ENCODE measurements at places on chromosomes 4 and X.
A peak's percentile ranks its signal among the peaks of the same experiment; 100 is the strongest.

- no peak for DNase-seq
Measured at GRCh38 chrX:27715610-27716009, 92.2 kb upstream of the MAGEB10 start.

DNA sequence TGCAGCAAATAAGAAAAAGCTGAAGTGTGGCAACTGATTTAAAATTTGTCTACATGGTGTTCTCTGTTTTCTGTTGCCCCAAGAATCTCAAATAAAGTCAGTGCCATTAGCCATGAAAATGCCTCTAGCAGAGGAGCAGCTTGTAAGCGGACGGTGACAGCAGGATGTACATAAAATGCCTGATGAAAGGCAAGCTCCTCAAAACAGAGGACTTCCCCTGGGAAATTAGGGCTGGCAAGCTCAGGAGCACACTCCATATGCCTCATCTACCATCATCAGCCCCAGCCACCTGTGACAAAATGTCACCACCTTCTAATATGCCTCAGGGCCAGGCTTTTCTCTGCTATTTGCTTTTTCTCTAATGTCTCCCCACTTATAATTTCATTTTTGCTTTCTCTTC, 54.5 kb downstream of the ASB9 start:
- no peak for DNase-seq

GRCh38 chrX:356385-357034, 30.2 kb downstream of the PPP2R3B start:
- no peak for DNase-seq

DNA sequence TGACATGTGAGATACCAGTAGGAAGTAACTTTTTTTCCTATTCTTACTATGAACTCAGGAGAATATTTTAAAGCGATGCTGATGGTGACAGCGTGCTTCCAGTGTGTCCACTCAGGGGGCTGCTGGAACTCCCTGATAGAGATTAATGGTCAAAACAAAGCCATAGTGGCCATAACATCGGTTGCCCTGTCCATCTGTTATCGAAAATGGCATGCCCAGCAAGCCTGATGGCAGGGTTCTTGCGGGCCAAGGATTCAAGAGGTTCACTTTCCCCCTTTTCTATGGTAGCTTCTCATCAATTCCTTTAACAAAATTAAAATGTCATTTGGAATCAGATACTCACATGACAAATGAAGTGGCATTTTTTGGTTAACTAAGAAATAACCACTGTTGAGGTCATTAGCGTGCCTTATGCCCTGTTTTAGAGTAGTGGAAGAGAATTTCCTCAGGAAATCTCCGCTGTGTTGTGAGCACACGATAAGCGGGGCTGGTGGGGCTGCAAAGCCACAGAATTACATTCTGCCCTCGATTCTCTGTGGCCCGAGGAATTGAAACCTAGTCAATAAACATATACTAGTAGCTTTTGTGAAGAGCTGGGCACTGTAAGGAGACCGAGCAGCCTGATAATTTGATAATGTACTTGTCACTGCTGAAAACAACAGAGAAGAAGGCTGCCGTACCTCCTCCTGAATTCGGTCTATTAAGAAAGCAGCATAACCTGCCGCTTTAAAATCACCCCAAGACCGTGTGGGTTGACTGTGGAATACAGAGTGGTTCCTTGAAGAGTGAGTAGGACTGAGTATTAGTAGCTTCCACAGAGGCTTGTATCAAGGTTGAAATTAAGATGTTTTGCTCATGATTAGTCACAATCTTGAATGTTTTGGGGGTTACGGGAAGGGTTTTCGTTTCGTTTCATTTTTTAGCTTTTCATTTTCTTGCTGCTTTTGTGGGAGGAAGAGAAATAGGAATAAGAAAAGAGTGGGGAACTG, 46.7 kb downstream of the PTCHD1 start:
- DNase-seq = no peak

- DNase-seq = no peak
Measured at GRCh38 chrX:5648941-5649568, 579.6 kb downstream of the NLGN4X start.

DNA sequence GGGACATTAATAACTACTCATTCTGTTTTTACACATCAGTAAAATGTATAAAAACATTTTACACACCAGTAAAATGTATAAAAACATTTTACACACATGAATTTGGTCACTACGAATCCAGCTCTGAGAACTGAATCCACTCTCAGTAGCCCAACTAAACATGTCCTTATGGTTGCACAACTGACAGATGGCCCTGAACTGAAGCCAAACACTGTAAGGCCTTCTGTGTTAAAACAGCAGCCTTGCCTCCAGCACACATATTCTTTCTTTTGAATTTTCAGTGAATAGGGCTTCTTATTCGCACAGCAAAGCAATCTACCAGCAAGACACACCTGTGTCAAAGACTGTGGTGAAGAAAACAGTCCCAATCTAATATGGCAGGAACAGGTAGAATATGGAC, 169.9 kb upstream of the FMR1 start:
- DNase-seq = no peak

GRCh38 chr4:86720508-86721068, 126.5 kb downstream of the PTPN13 start:
- no peak for DNase-seq

DNA sequence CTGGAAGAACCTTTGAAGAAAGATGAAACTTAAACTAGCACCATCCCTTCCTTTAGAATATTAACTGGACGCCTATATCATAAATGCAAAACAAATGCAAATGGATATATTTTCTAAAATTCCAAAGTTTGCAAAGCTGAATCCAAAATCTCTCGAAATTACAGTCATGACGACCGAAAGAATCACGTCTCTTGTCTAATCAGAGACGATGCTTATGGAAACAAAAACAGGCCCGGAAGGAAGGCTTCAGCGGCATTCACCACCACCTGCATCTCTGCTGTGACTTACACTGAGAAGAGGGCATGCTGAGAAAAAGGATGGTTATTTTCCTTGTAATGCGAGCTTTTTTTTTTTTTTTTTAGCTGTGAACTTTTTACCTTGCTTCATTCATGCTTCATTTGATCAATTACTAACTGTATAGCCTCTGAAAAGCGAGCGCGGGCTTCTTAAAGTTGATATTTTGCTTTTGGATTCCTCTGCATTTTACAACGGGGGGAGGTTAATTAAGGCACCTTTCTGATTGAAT, 209.3 kb downstream of the SOWAHB start:
- DNase-seq = peak; percentile 13

- no peak for DNase-seq
Measured at GRCh38 chrX:64642482-64642881, 247.2 kb upstream of the MTMR8 start.

DNA sequence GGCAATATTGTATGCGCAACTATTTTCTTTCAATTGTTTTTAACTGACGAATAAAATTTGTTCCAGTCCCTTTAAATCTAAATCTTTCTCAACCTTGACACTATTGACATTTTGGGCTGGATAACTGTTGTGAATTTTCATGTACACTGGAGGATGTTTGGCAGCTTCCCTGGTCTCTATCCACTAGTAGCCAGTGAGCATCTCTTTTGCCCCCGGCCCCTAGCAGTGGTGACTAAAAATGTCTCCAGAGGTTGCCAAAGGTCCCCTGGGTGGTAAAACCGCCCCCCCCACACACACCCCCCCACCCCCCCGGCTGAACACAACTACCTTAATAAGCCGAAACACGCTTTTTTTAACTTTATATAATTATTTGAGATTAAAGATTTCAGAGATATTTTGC, 514 bp downstream of the FANCB start:
- DNase-seq = no peak

DNA sequence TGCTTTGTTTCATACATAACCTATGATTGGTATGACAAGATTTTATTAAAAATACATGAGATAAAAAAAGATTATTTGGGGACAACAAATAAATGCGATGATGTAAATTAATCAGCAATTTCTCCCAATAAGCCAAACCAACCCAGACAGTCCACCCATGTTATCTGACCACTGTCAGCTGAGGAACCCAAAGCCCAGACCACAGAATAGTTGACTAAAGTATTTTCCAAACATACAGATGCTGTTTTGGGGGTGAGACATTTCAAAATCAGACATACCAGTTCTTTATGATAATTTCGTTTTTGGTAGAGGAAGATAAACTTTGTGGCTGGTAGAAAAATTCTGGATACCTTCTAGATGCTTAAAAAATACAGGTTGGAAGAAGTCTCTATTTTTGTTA, 650.8 kb upstream of the FAM241A start:
- no peak for DNase-seq

DNA sequence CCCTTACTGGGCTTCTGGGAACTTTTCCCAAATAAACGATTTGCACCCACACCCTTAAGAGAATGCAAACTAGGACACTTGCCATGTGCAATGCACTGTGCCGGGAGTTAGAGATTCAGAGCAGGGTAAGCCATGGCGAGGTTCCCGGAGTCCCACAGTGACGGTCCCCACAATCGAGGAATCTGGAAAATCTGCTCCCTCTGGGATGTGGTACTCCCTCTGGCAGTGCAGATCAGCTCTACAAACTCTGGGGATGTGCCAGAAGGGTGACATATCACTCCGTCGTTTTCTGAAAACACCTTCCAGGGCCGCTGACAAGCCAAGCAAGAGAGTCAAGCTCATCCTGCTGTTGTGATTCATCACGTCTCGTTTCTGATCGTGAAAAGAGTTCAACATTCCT, 537.5 kb downstream of the BCOR start:
- DNase-seq = no peak

DNA sequence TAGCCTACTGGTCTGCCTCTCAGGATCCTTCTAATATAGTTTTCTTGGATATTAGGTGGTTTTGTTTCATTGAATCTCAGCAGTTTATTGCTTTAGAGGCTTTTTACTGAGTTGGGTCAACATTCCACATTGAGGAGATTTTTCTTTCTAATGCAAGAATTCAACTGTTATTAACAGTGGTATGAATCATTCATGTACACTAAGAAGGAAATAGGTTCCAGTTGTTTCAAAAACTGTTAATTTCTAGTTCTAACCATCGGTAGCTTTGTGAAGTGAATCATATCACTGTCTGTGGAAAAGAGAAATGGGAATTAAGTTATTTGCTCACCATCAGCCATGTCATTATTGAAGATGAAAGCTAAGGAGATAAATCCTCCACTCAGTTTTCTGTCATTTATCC, 331.5 kb downstream of the RPA4 start:
- DNase-seq = no peak

DNA sequence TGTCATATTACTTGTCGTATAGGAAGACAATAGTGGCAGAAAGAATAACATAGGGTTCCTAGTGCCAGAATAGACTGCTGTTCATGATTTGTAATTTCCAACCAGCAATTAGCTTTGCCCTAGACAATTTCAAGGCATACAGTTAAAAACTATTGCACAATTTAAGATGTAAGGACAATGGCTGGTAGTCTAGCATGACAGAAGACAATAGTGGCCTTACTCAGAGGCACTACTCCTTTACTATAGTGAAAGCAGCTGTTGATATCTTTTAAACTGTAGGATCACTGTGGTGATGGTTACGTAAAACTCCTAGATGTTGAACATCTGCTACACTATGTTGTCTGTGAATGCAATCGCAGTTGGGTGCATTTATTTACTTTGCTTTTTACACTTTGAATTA, 234.5 kb downstream of the RBMX2 start:
- no peak for DNase-seq

DNA sequence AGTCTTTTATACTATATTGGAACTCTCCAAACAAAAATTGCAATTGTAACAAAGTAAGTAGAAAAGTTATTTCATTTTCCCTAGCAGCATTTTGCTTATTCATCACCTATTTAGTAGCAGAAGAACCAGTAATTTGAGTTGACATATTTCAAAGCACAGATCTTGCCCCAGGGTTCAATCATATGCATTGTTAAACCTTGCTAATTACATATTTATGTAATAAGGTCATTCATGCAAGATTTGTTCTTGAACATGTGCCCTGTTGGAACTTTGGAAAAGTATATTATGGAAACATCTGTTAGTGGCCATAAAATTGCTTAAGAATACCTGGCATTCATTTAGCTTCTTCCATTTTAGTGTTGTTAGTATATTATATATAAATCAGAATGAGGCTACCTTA, 191.7 kb downstream of the TLL1 start:
- no peak for DNase-seq

GRCh38 chr4:40848251-40848650, 98.5 kb downstream of the NSUN7 start:
- DNase-seq = no peak

DNA sequence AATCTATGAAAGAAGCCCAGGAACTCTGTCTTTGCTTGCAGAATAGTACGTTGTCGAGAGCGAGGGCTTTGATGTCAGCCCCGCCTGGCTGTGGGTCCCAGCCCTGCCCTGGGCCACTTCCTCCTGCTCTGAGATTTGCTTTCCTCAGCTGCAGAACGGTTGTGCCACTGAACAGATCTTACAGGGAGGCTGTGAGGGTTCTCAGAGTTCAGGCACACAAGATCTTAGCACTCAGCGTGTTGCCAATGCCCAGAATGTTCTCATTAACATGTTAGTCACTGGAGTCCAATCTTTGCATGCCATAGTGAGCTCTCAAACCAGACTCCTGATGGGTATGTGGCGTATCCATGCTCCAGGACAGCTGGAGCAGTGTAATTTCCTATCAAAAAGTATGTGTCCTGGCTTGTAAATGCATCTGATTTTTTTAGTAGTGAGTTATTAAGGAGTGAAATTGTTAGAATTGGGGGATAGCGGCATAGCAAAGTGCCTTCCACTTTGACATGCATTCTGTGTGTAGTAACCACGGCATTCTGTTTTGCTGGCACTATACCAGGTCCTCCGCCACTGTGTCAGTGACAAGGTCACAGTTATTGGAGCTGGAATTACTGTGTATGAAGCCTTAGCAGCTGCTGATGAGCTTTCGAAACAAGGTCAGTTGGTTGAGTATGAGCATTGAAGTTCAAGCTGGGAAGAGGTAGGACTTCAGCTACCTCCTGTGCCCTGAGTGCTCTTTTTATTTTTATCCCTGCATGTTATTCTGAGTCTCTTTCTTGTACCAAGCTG, 31.6 kb downstream of the TKTL1 start:
- DNase-seq = no peak

DNA sequence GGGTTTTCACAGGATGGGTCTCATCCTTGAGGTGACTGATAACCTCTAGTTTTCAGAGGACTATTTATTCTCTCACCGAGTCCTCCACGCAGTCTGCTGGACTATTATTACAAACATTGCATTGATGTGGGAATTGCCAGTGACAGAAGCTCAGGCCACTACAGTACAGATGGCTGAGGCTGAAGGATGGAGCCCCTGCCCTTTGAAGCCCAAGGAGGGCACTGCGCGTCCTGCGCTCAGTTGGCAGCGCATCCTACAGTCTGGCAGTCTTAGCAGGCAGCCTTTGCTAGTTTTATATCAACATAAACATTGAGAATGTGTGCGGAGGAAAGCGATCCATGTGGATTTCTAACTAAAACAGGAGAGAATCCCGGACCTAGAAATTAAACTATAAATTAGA, 1.5 kb upstream of the RELL1 start:
- no peak for DNase-seq

- no peak for DNase-seq
Measured at GRCh38 chrX:153722704-153723350, 1.4 kb downstream of the BCAP31 start.

GRCh38 chr4:65719635-65720034, 49.3 kb upstream of the EPHA5 start:
- no peak for DNase-seq
